D721Med (cell line): ENCODE measurements at places on chromosomes 6 and 20.

- no peak for DNase-seq
These were observed 9.1 kb upstream of the MDFI start for GRCh38 chr6:41629128-41629527.

- no peak for DNase-seq
These were observed 72.5 kb upstream of the NEDD9 start for GRCh38 chr6:11304946-11305345.

DNA sequence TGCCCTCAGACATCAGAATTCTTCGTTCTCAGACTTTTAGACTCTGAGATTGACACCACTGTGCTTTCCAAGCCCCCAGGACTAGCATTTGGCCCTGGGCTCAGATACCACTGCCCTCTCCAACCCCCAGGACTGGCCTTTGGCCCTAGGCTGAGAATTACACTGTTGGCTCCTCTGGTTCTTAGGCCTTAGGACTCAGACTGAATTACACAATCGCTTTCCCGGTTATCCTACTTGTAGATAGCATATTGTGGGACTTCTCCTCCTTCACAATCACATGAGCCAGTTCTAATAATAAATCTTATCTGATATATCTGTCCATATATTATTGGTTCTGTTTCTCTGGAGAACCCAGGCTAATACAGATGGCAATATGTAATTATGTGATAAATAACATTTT is 1725.5 kb downstream of the GRIK2 start:
- no peak for DNase-seq

GRCh38 chr6:78482801-78483552 is 384.4 kb upstream of the IRAK1BP1 start:
- no peak for DNase-seq

DNA sequence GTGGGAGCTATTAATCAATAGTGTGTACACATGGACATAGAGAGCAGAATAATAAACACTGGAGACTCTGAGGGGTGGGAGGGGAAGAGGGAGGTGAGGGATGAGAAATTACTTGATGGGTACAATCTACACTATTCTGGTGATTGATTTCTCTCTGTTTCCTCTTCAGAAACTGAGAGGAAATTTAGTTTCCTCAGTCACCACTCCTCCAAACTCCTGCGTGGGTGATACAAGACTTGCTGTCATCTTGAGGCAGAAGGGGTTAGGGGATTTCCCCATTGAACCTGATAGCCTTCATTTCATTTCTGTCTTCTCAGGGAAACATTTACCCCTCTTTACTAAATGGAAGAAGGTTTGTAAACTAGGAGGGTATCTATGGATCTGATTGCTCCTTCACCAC is 84.3 kb upstream of the ESR1 start:
- DNase-seq = no peak

DNA sequence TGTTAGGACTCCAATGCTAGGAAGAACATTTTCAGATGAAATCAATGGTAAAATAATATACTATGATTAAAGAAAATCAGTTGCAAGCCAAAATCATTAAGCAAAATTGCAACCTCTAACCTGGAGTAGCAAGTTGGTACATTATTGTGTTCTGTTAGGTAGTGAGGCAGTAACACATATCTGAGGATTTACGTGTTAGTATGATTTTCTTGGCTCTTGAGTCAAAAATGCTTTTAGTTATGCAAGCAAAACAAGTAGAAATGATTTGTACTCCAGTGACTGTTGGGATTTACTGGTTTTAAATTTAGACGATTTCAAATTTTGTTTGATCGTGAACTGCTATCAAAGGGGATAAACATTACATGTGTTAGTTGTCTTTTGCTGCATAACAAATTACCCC is 293.0 kb upstream of the BTBD3 start:
- no peak for DNase-seq

GRCh38 chr6:148021165-148021564 is 321.5 kb upstream of the SASH1 start:
- no peak for DNase-seq

DNA sequence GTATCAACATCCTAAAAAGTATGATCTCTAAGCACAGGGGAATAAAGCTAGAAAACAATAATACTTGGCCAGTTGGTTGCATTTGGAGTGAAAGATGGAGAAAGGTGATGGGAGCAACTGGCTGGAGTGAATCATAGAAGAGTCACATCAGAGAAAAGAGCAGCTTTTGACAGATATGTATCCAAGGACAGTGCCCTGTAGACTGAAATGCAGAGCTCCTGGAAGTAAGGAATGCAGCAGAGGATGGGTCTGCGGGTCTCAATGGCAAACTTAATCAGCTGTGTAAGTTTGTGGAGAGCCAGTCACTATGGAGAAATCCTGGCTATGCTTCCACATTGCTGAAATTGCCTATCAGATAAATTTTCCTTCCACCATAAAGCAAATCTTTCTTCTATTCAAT is 253.6 kb upstream of the PRND start:
- DNase-seq = no peak

DNA sequence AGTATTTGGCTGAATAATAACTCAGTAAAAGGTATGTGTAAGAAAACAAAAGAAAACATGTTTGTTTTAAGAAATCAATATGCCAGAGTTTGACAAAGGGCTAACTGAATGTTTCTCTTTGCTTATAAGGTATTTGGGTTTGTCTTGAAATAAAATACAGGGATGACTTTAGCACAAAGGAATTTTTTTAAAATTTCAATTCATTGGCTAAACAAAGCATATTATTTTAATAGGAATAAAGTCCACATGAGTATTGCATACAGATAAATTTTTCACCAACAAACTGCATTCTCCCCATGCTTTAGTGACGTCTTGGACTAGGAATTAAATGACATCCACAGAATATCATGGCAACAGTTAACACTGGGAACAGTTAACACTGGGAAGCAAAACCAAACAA is 480.0 kb upstream of the JAG1 start:
- DNase-seq = no peak

GRCh38 chr20:9615118-9615517 is 100.7 kb downstream of the LAMP5 start:
- no peak for DNase-seq

- DNase-seq = no peak
These were observed 44.1 kb upstream of the ERVFRD-1 start for GRCh38 chr6:11155589-11155988.

- no peak for DNase-seq
These were observed 87.2 kb upstream of the EDN1 start for GRCh38 chr6:12203001-12203400.

GRCh38 chr20:39800548-39800947 is 838.4 kb downstream of the DHX35 start:
- DNase-seq = no peak

DNA sequence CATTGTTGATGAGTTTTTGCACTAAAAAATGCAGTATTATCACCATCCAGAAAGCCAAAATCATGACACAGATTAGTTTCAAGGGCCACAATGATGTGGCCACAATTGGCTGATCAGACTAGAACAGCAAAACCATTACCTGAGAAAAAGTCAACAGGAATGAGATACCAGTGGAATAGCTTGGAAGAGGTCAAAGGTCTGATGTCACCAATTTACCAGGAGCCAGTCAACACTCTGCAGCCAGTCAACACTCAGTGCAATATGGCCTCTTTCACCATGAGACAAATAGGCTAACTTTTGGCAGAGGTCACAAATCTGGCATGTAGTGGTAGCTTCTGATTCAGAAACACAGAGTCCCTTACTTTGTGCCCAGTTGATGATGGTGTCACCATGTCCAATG is 7.5 kb upstream of the ASIP start:
- DNase-seq = no peak
